ENCODE measurements at places on chromosomes 2 and 18.

DNA sequence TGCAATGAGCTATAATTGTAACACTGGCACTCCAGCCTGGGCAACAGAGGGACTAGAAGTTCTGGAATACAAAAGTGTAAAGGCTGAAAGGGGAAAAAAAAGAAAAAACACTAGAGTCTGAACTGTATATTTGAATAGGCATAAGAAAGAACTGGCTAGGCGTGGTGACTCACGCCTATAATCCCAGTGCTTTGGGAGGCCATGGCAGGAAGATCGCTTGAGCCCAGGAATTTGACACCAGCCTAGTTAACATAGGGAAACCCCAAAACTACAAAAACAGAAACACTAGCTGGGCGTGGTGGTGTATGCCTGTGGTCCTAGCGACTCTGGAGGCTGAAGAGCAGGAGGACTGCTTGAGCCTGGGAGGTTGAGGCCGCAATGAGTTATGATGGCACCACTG lies 70.6 kb downstream of the SAP130 start:
- no peak for DNase-seq

DNA sequence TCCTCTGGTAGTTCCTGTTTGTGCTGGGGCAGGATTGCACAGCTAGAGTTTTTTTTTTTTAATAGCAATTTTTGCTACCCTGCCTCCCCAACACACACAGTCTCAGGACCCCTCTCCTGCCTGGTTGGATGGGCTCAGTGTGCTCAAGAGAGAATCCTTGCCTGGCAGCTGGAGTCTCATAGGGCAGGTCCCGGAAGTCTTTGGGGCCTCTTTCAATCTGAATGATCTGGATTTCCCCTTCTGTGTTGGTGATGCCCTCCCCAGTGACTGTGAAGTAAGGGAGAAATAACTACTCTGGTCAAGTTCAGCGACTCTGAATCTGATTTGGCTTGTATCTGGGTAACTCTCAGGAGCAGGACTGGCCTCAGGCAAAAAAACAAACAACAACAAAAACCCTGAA lies 220.6 kb upstream of the LRRTM1 start:
- DNase-seq, result no peak

DNA sequence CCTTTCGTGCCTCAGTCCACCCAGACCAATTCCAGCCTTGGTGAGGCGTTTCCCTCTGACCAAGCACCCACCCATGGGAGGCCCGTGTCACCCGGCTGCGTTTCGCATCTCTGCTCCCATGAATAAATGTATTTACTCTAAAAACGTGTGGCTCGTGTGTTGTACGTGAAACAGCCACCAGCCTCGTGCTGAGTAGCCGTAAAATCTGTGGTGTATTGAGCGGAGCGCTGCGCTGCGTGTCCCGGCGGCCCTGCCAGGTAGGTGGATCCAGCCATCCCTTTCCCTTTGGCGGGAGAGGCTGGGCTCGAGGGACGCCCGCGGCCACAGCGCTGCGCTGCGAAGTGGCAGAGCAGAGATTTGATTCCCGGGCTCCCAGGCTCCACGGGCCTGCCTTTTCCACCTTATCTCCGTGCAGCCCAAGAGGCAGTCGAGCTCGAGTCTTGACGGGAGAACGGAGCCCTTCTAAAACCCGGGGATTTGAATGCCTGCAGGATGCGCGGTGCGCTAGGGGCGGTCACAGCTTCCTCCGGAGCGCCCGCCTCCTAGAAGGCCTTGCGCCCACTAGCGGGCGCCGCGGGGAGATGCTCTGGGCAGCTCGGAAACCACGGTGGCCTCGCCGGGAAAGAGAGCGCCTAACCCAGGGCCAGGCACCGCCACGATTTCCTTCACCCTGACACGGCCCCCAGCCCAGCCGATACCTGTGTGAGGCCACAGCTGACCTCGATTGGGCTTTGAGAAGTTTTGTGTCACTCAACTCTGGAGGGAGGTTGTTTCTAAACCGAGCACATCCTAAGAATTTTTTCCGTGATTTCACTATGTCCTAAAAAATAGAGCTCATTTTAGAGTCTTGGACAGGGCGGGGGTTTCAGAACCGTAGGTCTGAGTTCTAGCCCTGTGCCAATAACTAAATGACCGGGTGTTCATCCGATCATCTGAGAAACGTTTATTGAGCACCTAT lies 3.9 kb upstream of the PSMD1 start:
- peak; percentile 59 for DNase-seq

DNA sequence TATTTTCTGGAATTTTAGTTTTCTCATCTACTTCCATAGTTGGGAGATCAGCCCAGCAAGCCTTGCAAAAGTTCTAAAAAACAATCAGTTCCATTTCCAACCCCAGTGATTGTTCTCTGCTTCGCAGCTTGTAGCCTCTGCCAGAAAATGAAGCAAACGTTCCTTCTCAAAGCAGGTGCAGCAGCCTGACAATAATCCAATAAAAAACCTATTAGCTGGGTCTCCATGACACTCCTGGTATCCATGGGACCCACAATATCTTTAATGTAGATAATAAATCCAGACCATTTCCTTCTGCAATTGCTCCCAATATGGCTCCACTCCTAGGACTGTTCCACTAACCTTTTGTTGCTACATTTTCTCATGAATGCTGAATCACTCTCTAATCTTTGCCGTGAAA lies 140.8 kb upstream of the SETBP1 start:
- no peak for DNase-seq

GRCh38 chr2:100297511-100297910 lies 24.8 kb downstream of the LONRF2 start:
- DNase-seq, result no peak

DNA sequence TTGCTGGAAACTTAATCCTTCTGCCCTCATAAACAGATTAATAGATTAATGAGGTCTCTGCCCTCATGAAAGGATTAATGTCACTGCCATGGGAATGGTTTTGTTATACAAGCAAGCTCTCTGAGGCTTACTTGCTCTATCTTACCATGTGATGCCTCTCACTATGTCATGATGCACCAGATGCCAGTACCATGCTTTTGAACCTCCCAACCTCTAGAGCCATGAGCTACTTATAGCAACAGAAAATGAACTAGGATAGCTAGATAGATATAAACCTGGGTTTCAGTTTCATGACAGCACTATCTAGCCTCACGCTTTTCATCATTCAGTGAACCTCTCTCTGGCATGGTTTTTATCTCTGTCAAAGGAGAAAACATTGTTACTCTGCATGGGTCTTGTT lies 371.6 kb upstream of the LRP1B start:
- no peak for DNase-seq

- DNase-seq, result no peak
Observed at GRCh38 chr2:88177556-88177955, 7.4 kb downstream of the THNSL2 start.

DNA sequence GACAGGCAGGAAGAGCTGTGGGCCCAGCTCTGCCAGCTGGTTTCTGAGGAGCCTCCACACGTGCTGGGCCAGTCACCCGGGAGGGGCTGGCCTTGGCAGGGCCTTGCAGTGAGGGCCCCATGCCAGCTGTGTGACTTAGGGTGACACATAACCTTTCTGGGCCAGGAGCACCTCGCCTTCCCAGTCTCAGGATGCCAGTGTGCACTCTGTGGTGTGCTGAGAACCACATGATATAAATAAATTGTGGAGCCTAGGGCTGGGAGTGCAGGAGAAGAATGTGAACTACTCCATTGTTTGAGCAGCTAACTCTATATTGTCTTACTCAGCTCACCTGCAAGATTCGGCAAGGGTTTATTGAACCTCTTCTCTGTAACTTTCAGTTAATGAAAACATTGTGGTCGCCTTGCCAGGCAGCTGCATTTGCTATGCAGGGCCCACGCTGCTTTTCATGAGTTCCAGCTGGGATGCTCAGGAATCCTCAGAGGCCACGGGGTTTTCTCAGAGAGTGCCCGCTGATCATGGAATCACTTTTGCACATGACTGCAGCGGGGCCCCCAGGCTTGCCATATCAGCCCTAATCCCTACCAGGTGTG lies 222.3 kb downstream of the SH3RF3 start:
- no peak for DNase-seq

- DNase-seq, result no peak
Observed at GRCh38 chr2:236308855-236309668, 44.9 kb upstream of the ASB18 start.

DNA sequence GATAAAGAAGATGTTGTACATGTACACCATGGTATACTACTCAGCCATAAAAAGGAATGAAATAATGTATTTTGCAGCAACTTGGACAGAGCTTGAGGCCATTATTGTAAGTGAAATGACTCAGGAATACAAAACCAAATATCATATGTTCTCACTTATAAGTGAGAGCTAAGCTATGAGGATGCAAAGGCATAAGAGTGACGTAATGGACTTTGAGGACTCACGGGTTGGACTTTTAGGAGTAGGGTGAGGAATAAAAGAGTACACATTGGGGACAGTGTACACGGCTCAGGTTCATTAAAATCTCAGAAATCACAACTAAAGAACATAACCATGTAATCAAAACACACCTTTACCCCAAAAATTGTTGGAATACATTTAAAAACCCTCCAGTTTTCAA lies 206.4 kb downstream of the RIT2 start:
- no peak for DNase-seq

DNA sequence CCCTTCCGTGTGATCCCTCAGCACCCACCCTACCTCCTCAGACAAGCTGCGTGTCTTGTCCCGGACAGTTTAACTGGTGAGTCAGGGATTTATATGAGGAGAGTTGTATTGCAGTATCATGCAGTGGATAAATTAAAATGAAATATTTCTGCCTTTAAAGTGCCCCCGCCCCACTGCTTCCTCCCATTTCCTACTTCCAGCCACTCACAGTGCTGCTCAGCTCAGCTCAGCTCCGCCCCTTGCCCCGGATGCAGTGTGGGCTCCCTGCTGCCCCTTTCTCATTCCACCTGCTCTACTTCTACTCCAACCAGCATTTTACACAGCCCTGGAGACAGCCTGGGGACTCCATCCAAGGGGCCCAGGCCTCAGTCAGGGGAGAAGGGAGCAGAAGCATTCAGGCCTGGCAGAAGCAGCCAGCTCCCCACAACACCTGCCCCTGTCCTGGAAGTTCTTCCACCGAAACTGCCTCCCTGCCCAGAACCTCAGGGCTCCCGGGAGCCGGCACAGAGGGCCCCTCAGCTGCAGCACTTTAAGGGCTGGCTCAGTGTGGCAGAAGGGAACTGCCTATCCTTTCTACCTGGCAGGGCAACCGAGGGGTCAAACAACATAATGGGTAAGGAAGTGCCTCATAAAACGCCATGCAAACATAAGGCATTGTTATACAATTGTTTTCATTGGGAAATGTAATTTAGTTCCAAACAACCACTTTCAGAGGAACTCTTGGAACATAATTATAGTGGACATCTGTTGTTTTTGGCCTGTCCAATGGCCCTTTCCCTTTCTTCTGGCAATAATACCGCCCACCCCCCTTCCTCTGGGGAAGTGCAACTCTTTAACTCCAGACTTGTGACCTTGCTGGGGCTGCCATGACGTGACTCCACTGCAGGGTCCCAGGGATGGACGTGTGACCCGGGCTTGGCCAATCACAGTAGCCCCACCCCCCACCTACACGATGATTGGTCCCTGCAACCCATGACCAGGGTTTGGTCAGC lies 102.3 kb downstream of the LIPG start:
- DNase-seq, result no peak

- no peak for DNase-seq
Observed at GRCh38 chr18:61784834-61785233, 108.0 kb downstream of the RNF152 start.

Data from stimulated activated CD8-positive, alpha-beta memory T cell treated with anti-CD3 and anti-CD28 coated beads, Interleukin-4, amount 100 ng/mL, for 4 hours (primary cell).